ENCODE measurements at places on chromosomes 7 and 10. TPM values are rescaled to one million over a fixed set of nuclear protein-coding genes. Genes with fewer than 3 reads are reported as not detected.

DNA sequence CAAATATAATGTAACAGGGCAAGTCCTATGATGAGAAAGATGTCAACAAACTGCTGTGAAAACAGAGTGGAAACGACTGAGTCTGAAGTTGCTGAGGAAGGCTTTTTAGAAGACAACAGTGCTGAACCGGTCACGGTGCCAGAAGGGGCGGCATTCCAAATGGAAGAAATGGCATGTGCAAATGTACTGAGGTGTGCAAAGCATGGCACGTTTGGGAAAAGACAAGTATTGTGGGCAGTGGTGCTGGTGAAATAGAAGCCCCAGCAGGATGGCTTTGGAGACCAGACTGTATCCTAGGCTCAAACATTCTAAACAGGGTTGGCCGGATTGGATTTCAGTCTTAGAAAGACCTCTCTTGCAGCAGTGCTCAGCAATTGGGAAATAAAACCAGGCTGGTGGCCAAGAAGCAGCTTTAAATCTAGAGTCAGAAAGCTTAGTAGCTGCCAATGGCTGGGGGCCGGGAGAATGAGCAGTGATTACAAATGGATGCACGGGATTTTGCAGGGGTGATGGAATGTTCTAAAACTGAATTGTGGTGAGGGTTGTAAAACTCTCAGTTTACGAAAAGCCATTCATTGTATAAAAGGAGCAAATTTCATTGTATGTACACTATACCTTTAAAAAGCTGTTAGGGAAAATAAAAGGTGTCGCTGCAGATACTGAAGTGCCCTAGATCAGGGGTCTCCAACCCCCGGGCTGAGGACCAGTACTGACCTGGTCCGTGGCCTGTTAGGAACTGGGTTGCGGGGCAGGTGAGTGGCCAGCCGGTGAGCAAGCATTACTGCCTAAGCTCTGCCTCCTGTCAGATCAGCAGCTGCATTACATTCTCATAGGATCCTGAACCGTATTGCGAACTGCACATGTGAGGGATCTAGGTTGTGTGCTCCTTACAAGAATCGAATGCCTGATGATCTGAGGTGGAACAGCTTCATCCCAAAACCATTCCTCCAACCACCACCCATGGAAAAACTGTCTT is 141.6 kb downstream of the HIBADH start:
- no peak for DNase-seq

DNA sequence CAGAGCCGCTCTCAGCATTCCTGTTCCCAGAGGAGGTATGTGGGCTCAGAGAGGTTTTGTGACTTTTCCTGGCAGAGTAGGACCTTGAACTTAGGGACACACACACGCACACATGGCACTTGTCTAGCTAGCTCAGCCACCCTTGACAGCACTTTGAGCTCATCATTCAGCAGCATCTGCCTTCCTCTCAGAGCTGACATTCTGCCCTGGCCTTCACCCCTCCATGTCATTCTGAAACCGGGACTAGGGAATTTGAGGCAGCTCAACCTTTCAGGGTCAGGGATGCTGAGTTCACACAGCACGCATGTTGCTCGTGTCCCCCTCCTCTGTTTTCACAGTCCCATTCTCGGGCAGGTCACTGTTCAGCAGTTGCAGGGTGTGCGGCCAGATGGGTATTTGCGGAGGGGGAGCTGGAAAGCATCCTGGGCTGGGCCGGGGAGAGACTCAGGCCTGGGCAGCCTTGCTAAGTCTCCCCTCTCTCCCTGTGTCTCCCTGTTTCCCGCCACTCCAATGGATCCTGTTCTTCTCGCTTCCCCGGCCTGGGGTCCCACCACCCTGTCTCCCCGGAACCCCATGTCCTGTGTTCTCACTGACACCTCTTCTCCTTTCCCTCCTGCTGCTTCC is 78.0 kb downstream of the COL13A1 start:
- no peak for DNase-seq

THSD7A gene
- total RNA-seq, result 1.3 TPM

MYOZ1 gene
- total RNA-seq, result not detected

SCART1 gene
- total RNA-seq, result 4.8 TPM

IFIT1B gene
- not detected for total RNA-seq

HOXA6 gene
- total RNA-seq, result not detected

GRCh38 chr10:28559618-28560017 is 26.7 kb downstream of the WAC start:
- no peak for DNase-seq

PNLIPRP1 gene
- not detected for total RNA-seq

GRCh38 chr7:33770576-33770975 is 134.8 kb upstream of the BMPER start:
- no peak for DNase-seq

- DNase-seq, result no peak
These were observed 336.1 kb upstream of the KCND2 start for GRCh38 chr7:119936836-119937235.

DNA sequence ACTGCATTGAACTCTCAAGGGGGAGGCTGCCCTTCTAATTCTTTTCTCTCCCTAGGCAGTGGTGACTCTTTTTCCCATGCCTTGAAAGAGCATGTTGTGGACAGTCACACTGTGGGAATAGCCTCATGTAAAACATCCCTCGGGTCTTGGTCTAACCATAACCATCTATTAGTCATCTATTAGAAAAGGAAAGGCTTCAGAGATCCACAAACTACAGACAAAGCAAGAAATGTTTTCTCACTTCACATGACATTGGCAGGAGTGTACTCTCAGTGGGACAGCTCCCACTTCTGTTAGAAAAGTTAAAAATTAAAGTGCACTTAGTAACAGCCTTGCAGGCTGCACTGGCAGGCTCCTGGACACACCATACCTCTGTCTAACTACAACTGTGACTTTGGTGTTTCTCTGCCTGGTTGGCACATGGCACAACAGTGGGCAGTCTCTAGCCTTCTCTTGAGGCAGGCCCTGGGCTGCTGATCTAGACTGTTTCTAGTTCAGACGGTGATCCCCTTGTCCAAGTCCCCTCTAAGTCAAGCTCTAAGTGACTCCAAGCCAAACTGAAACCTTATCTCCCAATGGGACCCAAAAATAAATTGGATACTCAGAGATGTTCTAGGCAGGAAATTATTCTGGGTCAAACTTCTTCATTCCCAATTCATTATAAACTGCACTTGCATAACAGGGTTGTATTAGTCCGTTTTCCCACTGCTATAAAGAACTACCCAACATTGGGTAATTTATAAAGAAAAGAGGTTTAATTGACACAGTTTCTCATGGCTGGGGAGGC is 57.9 kb upstream of the ITGB1 start:
- no peak for DNase-seq

DNA sequence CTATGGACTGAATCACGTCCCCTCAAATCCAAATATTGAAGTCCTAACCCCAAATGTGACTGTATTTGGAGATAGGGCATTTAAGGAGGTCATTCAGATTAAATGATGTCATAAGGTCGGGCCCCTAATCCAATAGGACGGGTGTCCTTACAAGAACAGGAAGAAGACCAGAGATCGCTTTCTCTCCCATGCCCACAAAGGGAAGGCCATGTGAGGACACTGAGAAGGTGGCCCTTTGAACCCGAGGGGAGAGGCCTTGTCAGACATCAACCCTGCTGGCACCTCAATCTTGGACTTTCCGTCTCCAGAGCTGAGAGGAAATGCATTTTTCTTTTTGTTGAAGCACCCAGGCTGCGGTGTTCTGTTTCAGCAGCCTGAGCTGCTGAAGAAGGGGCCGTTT is 72.3 kb upstream of the KLF6 start:
- DNase-seq, result no peak

INA gene
- 0.31 TPM for total RNA-seq

NPFFR1 gene
- total RNA-seq, result not detected

DNA sequence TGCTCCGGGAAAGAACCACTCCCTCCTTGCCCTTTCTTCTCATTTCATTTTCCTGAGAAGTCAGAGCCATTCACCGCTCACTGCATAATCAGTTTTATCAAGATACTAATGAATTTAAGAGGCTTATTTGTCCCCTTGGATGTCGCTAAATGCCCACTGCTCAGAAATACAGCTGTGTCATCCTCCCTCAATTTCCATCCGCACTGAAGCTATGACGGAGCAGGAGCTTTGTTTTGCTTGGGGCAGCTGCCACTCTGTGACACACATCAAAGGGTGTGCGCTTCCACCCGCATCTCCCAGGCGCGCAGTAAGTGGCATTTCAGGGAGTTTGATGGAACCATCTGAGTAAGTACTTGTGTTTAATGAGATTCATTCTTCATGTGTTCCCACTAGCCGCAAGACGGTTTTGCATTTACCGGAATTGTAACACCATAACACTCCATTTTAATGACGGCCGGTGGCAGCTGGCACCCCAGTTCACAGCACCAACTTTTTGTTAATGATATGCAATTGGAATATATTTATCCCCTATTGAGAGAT is 103.8 kb upstream of the PARD3 start:
- no peak for DNase-seq

CCL24 gene
- total RNA-seq, result not detected

Data from naive thymus-derived CD4-positive, alpha-beta T cell (primary cell).